ENCODE measurements at places on chromosomes 5 and 9.

DNA sequence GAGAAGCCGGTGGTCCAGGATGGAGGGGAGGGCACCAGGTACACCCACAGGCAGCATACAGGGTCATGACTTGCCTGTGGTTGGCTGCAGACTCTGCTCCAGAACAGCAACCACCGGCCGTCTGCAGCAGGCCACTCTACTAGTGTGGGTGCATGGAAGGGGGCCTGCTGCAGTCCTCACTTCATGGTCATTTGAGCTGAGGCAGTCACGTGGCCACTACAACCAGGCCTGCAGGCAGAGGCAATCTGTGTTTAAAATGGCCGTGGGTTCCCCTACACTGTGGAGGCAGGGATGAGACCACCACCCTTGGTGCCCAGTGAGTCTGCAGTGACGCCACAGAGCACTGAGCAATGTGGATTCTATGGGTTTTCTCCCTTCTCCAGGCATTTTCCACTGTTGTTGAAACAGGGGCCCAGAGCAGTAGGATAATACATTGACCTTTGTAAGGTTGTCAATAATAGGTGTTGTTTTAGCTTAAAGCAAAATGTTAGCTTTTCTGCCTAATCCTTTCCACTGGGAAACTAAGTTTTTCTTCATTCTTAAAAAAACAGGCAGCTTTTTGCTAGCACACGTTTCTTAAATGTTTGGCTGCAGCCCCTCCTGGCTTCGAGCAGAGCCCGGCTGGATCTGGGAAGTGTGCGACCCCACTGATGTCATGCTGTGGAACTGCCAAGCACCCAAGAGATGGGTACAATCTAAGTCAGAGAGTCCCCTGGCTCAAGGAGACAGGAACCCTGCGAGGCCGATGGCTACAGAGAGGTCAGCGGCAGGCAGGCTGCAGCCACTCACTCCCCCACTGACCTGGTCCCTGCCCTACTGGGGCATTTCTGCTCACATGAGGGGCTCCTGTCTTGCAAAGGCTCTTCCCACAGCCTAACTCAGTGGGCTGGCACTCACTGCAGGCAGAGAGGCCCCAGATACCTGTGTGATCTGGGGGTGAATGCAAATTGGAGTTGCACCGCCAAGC, 21.2 kb downstream of the GADD45G start:
- no peak for DNase-seq

DNA sequence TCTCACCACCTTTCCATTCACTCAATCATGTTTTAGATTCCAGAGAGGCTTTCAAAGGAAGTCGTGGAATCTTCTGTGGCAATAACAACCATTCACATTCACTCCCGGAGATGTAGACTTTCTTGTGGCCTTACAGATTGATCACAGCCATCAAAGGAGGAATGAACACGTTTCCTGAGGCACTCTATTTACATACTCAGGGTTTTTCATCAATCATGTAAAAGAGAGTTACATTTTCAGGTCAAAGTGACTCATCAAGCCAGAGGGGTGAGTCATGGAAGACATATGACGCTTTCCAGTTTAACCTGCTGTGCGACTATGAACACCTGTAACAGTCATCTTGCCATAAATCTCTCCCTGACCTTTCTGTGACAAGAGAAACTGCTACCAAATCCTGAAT, 39.3 kb upstream of the RAD23B start:
- DNase-seq, result no peak

GRCh38 chr5:109614981-109615380, 74.7 kb upstream of the MAN2A1 start:
- DNase-seq, result no peak

GRCh38 chr5:101561018-101561417, 657.9 kb upstream of the ST8SIA4 start:
- no peak for DNase-seq

Data from right lung (tissue), 10 donors.